Putamen (tissue), 1 donor: ENCODE measurements at places on chromosomes 2 and 18.

- DNase-seq, result no peak
Measured at GRCh38 chr2:71700041-71700657, 246.8 kb downstream of the DYSF start.

DNA sequence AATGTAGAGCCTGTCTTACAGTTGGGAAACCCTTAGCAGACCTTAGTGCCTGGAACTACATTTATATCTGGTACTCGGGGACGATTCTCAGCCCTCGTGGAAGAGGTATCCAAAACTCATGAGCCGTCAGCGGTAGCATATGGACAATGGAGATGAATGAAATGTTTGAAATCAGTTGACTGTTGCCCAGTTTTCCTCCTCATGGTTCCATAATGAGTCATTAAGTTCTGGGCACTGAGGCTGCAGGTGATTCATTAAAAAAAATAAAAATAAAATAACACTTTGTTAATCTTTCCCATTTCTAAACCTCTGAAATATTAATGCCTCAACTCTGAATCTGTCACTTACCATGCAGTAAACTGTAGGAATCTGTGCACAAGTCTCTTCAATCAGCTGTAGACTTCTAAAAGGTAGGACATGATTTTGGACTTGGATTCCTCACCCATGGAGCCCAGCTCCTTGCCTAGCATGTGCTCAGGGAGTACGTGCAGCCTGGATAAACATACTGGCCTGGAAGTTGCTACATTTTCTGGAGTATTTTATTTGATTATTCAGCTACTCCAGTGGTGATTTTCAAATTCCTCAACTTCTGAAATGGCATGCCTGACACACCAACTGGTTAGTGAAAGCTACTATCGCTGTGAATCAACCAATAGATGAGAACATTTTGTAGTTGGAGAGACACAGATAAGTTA, 979.2 kb downstream of the CNTNAP5 start:
- no peak for DNase-seq

- DNase-seq, result no peak
Measured at GRCh38 chr2:86648681-86649080, 25.0 kb upstream of the RNF103 start.

DNA sequence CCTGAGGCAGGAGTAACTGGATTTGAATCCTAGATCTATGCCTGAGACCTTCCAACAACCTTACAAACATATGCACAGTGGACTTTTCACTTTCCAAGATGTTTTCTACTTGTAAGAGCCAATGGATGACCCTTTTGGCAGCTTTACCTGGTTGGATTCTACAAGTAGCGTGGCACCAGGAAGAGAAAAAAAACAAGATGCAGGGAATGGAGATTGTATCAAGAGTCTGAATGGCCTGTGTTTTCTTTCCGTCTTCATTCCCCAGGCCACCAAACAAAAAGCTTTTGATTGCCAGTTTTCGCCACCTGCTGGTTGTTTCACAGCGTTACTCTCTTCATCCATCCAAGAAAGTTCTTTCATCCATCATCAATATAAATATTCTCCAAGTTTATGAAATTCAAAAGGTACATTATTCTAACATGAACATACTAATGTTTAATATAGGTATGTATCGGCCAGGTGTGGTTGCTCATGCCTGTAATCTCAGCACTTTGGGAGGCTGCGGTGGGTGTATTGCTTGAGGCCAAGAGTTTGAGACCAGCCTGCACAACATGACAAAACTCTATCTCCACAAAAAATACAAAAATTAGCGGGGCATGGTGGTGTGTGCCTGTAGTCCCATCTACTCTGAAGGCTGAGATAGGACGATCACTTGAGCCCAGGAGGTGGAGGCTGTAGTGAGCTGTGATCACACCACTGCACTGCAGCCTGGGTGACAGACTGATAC, 3.5 kb upstream of the BCL2 start:
- DNase-seq, result peak; percentile 81

GRCh38 chr2:128602038-128602698, 283.5 kb upstream of the HS6ST1 start:
- no peak for DNase-seq

GRCh38 chr18:65943268-65943667, 192.5 kb downstream of the CDH7 start:
- no peak for DNase-seq

DNA sequence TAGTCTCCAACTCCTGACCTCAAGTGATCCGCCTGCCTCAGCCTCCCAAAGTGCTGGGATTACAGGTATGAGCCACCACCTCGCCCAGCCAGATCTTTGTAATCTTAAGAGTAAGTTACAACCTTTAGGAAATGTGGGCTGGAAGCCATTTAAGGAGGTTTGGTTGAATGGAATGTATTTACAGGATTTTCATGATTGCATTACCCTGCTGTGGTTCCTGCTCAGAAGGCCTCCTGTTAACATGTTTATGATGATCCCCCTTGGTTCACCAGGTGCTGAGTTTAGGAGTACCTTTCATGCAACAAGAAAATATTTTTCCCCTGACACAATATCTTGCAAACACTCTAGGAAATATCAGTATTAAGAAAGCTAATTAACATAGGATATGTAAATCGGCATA, 187.4 kb upstream of the SH3BP4 start:
- DNase-seq, result no peak

- no peak for DNase-seq
Measured at GRCh38 chr18:10476338-10476791, 21.9 kb downstream of the APCDD1 start.

GRCh38 chr2:152410165-152410597, 75.2 kb downstream of the FMNL2 start:
- DNase-seq, result no peak

DNA sequence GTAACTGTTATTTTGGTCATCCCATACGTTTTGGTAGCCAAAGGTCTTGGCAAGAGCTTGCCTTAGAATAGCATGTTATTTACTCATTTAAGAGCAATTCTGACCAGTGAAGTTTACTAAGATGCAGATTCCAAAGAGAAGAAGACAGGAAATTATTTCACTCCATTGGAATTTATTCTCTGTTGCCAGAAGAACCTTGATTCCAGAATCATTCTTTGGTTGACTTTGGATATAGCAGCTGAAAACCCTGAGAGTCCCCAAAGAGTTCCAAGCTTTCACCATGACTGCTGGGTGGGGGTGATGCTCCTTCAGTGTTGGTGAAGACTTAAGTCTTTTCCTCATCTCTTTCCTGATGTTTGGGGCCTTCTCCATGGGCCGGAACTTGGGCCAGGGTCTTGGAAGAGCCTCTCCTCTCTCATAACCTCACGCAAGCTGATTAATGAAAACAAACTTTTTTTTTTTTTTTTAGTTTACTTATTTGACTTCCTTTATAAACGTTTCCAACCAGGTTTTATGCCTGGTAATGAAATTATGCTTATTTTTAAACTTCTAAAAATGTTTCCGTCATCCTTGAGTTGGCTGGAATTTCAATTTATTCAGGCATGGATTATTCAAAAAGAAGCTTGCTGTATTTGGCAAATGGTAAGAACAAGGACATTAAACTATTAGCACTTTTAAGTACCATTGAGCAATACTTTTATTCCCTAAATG, 192.0 kb downstream of the MTX2 start:
- DNase-seq, result no peak

DNA sequence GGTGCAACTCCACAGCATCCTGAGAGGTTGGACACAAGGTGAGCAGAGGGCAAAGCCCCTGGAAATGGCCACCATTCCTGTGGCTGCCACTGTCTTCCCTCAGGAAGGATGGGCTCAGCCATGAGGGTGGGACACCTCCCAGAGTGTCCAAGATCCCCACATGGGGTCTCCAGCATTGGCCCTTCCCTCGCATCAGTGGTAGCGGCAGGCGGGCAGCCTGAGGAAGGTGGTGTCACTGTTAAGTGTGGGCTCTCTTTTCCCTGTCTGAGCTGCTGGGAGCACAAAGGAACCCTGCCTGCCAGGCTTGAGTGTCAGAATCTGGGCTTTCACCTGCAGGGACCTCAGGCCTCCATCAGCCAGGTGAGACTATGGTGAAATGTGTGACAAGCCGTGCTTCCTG, 47.6 kb downstream of the SP110 start:
- no peak for DNase-seq

- DNase-seq, result no peak
Measured at GRCh38 chr2:54967269-54967668, 83.0 kb downstream of the RTN4 start.

DNA sequence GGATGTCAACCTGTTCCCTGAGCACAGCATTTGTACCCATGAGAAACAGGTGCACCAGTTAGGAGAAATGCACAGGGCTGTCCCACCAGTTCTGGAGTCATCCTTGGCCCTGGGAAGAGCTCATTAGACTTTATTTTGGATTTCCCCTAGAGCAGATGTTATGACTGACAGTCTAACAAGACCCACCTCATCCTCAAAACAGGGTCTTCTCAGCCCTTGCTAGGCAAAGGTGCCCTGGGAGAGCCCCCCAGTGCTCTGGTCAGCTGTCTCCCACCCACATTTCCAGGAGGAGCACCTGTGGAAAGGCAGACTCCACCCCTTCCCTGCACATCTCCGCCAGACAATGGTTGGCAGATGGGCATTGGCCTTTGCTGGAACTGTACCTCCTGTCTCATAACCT, 5.7 kb upstream of the SP100 start:
- no peak for DNase-seq

DNA sequence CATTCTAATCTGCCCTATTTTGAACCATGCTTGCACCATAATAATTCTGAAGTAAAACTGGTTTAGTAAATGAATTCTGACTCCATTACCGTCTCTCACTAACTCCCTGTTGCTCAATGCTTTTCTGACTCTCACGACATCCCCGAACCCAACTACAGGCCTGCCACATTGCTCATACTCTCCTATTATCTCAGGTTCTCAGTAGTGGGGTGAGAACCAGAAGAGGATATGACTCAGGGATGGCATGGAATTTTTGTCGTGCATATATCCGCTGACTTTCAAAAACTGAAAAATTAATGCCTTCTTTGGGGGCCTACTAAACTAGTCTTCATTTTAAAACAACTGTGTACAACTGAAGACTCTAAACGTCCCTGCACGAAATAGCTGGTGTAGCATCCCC, 34.3 kb downstream of the NETO1 start:
- no peak for DNase-seq

- DNase-seq, result no peak
Measured at GRCh38 chr2:144516411-144516980, 3.4 kb downstream of the ZEB2 start.

DNA sequence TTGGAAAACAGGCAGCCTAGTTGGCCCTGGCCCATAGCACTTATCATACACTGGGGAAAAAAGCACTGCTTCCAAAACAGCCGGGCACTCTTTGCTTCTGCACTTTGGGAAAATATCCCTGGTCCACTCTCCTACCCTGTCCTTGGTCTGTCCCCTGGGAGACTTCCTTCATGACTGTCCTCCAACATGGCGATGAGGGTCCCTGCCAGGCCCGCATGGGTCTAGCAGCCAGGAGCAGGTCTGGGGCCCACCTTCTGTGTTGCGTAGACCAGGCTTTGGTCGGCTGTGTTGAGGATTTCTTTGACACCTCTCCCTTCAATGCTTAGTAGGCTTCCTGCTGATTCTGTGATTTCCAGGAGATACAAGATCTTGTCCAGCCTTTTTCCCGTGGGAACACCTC, 12.2 kb downstream of the KCNF1 start:
- no peak for DNase-seq

DNA sequence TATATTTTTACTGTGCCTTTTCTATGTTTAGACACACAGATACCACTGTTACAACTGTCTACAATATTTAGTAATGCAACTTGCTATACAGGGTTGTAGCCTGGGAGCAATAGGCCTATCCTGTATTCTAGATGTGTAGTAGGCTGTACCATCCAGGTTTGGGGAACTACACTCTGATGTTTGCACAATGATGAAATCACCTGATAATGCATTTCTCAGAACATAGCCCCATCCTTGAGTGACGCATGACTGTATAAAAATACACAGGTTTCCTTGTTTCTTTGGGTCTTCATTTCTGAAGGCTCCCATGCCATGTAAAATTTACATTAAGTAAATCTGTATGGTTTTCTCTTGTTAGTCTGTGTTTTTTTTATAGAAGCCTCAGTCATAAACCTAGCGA, 270.9 kb upstream of the SKOR2 start:
- no peak for DNase-seq

GRCh38 chr2:6749962-6750361, 115.7 kb downstream of the CMPK2 start:
- DNase-seq, result no peak

DNA sequence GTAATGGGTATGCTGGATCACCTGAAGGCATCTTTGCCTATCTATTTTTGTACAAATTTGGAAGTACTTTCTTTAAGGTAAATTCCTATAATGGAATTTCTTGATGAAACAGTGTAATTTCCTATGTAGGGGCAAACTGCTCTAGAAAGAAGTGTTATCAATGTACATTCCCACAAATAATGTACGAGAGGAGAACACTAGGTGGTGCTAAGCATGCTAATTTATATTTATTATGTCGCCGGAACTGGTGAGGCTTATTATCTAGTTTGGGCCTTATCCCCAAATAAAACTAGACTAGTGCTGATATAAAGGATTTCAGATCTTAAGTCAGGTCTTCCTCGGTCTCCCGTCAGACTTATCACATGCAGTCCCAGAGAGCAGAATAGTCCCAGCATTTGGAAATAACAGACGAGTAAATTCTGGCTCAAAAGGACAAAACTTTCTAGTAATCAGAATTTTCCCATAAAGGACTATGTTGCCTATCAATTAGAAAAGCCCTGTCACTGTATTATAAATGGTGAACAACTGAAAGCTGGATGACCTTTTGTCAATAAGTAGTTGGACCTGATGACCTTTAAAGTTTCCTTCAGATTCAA, 86.9 kb upstream of the RBBP8 start:
- peak; percentile 1 for DNase-seq

- no peak for DNase-seq
Measured at GRCh38 chr2:15945909-15946705, 5.8 kb downstream of the MYCN start.

DNA sequence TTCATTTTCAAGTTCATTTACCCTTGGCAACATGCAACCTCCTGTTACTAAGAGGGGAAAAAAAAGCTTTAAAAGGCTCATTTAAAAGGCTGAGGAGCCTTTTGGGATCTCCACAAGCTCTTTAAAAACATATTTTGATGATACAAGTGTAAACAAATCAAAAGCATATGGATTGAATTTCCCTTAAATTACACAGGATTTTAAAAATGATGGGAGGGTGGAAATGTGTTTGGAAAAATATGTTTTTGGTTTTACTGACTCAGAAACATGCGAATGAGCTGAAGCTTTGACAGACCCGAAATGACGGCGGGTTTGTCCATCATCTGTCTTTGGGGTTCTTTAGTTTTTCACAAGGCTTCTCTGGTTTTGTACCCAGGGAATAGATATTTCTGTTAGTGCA, 180.6 kb upstream of the CCDC68 start:
- no peak for DNase-seq

- no peak for DNase-seq
Measured at GRCh38 chr2:157438863-157439823, 4.7 kb downstream of the CYTIP start.
